A549 (cell line): ENCODE measurements at places on chromosomes 1 and 21.
A peak's percentile ranks its signal among the peaks of the same experiment; 100 is the strongest.

- DNase-seq, result no peak
Observed at GRCh38 chr1:87588495-87588894, 259.8 kb downstream of the LMO4 start.

DNA sequence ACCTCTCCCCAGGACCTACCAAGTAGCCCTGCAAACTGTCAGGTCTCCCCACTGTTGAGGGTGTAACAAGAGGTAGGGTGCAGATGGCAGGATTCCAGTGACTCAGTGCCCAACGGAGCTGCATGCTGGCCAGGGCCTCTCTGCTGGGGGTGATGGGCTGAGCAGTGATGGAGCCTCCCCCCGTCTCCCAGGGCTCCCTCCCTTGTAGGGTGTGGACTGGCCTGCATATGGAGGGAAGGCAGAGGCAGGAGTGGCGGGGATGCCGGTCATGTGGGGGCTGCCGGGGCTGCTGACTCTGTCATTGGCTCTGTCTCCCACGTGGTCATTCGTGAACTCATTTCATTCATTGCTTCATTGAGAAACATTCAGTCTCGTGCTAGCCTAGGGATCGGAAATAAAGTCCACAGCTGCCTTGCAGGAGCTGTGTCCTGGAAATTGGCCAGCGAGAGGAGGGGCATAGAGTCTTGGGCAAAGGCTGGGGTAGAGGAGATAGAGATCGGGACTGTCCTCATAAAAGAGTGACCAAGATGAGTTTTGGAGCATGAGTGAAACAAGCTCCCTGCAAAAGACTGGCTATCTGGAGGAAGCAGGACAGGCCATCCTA is 22.9 kb upstream of the DISP3 start:
- no peak for DNase-seq

DNA sequence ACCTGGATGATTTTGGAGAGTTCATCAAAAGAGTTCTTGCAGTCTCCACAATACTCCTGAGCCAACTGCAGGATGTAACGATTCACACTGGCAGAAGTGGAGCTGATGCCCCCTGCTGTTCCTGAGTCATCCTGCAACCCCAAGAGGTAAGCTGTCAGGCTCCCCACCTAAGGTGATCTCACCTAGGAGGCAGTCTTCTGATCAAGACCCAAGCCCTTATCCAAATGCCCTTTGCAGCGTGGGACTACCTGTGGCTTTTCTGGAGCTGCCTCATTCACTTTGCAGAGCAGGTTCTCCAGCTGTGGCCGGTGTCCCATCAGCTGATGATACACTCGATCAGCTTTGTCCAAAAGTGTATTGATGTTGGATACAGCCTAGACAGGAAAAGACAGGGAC is 96.4 kb downstream of the UBR4 start:
- peak; percentile 58 for DNase-seq

- no peak for DNase-seq
Observed at GRCh38 chr1:231634323-231635013, 7.9 kb downstream of the DISC1 start.

- DNase-seq, result peak; percentile 12
Observed at GRCh38 chr1:46188295-46189030, 9.8 kb downstream of the POMGNT1 start.
